Esophagus (tissue), 2 donors: ENCODE measurements at places on chromosomes 7 and 10. TPM values are rescaled to one million over a fixed set of nuclear protein-coding genes. Genes with fewer than 3 reads are reported as not detected.

The SYCE1 gene
- polyA plus RNA-seq: 2.2 TPM

The OR9A2 gene
- not detected for polyA plus RNA-seq

The CALY gene
- polyA plus RNA-seq: 0.05 TPM

The OIT3 gene
- not detected for polyA plus RNA-seq

The BET1 gene
- 15.9 TPM for polyA plus RNA-seq

The DEPP1 gene
- 7.7 TPM for polyA plus RNA-seq

The GPR15LG gene
- 321 TPM for polyA plus RNA-seq

The KIAA1549 gene
- 0.20 TPM for polyA plus RNA-seq

The PPP1R9A gene
- polyA plus RNA-seq: 0.65 TPM

The COL26A1 gene
- polyA plus RNA-seq: not detected

The ADAM22 gene
- 0.08 TPM for polyA plus RNA-seq

The CYP26A1 gene
- not detected for polyA plus RNA-seq

The SLC26A3 gene
- polyA plus RNA-seq: 0.01 TPM

The CLDN4 gene
- 124 TPM for polyA plus RNA-seq

The OPALIN gene
- polyA plus RNA-seq: not detected

The MDH2 gene
- polyA plus RNA-seq: 144 TPM

The SLC35B4 gene
- polyA plus RNA-seq: 2.2 TPM

The ADAM12 gene
- polyA plus RNA-seq: under 0.01 TPM

The RPP30 gene
- 21.7 TPM for polyA plus RNA-seq

The BCAP29 gene
- 46.4 TPM for polyA plus RNA-seq

The LMTK2 gene
- 9.2 TPM for polyA plus RNA-seq

The PRF1 gene
- polyA plus RNA-seq: 0.71 TPM

The GIMAP7 gene
- 10.1 TPM for polyA plus RNA-seq

The LIPF gene
- polyA plus RNA-seq: 3.0 TPM

The CALML5 gene
- polyA plus RNA-seq: 75.9 TPM

The NKX2-3 gene
- polyA plus RNA-seq: 0.14 TPM

The MALRD1 gene
- 0.14 TPM for polyA plus RNA-seq

The HECW1 gene
- polyA plus RNA-seq: 0.11 TPM

The SRGN gene
- 7.3 TPM for polyA plus RNA-seq

The WDR86 gene
- polyA plus RNA-seq: 0.28 TPM

The NEBL gene
- polyA plus RNA-seq: 20.2 TPM

The PNLIPRP3 gene
- polyA plus RNA-seq: 2.6 TPM

The SPDYE16 gene
- polyA plus RNA-seq: 0.05 TPM

The TPST1 gene
- polyA plus RNA-seq: 4.4 TPM
